ENCODE measurements at places on chromosomes 16 and 17. TPM values are rescaled to one million over a fixed set of nuclear protein-coding genes. Genes with fewer than 3 reads are reported as not detected.

GRCh38 chr17:77461277-77462057 lies 320.7 kb downstream of the SEC14L1 start:
- DNase-seq, result no peak
- H3K27ac ChIP-seq, result no peak overlapping the region
- peaks cover 41% of the 10 kb centered on the region for H3K4me1 ChIP-seq
- peaks cover 6% of the 10 kb centered on the region for H3K27me3 ChIP-seq

DNA sequence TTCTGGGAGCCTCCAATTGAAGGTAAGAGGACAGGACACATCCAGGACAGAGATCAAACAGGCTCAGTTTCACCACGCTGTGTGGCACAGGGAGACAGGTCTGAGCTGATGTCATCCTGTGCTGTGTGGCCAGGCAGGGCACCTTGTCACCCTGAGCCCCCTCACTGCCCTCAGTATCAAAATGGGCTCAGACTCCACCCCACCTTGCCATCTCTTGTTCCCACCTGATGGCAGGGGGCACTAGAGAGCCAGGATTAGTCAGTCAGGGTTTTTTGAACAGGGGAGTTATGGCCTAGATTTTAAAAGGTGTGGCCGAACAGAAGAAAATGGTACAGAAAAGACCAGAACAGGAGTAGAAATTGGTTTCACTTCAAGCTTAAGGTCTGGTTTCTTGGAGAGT lies 2.6 kb downstream of the KAT2A start:
- peaks cover 5% of the 10 kb centered on the region for H3K27me3 ChIP-seq
- peaks cover 29% of the 10 kb centered on the region for H3K4me1 ChIP-seq
- no peak overlapping the region for H3K27ac ChIP-seq
- no peak overlapping the region for H3K4me3 ChIP-seq
- peaks cover 13% of the 10 kb centered on the region for H3K36me3 ChIP-seq
- DNase-seq, result no peak

GRCh38 chr16:57357330-57358085 lies 1.1 kb upstream of the CCL22 start:
- H3K4me1 ChIP-seq, result no peaks in the 10 kb centered on the region
- H3K27ac ChIP-seq, result no peak overlapping the region
- H3K4me3 ChIP-seq, result no peak overlapping the region

DNA sequence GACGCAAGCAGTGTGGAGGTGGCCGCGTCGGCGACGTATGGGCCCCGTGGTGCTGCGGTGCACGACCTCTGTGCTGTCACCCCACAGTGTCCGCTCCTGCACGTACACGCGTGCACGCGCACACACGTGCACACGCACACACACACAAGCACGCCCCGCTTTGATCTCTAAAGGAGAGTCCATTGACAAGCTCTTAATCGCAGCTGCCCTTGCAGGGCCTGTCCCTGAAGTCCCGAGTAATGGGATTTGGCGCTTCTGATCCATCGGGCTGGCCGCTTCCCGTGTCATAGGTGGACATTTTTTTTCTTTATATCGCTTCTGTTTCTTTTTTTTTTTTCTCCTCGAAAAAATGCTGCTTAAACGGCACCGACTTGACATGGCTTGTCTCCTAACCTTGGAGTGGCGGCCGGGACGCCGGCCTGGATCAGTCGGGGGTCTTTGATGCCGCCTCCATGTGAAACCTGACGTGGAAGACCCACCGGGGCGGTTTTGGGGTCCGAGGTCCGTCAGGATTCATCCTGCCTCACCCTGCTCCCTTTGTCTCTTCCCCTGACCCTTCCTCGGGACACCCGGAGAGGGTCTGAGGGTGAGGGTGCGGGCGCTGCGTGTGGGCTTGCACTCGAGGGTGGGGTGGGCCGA lies 8.3 kb upstream of the AXIN1 start:
- H3K27me3 ChIP-seq, result peaks cover 2% of the 10 kb centered on the region
- no peaks in the 10 kb centered on the region for H3K4me1 ChIP-seq
- DNase-seq, result no peak
- no peak overlapping the region for H3K27ac ChIP-seq

HS3ST3B1 gene
- total RNA-seq, result 18.5 TPM

- DNase-seq, result peak; percentile 90
- peak overlapping the region; percentile 23 for H3K4me3 ChIP-seq
- peak overlapping the region; percentile 91 for H3K27ac ChIP-seq
- H3K36me3 ChIP-seq, result no peaks in the 10 kb centered on the region
- H3K4me1 ChIP-seq, result peaks cover 63% of the 10 kb centered on the region
Measured at GRCh38 chr17:34248511-34249024, 6.5 kb upstream of the CCL2 start.

HOXB1 gene
- not detected for total RNA-seq

DNA sequence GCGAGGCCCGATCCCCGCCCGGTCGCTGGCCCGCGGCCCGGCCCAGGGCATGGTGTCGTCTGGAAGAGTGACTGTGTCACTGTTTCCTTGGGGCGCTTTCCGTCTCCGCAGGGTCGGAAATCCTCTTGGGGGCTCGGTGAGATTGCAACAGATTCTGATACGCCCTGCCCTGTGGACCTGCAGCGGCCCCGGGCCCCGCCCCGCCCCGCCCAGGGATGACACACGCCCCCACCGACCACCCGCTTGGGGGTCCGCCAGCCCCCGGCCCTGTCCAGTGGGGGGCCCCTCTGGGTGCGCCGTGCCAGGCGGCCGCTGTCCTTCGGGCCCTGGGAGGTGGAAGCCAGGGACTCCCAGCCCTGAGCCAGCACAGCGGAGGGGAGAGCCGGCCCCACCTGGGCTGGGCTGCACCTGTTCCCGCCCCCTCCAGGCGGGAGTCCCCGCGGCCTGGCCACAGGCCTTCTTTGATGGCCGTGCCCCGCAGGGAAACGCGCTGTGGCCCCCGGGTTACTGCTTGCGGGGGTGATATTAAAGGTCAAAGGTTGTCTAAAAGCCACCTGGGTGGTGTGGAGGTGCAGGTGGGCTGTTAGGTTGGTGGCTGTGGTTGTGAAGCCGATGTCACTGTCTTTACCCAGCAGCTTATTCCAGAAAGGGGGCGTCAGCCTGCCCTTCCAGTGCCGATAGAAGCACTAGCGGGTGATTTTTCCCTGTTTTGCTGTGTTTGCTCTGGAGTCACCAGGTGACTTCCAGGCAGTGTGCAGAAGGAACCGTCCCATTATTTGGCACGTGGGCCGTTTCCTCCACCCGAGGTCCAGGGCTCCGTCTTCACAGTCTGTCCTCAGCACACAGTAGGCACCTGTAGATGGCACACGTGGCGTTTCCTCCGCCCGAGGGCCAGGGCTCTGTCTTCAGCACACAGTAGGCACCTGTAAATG lies 752 bp downstream of the TBC1D24 start:
- H3K36me3 ChIP-seq, result no peaks in the 10 kb centered on the region
- DNase-seq, result no peak
- H3K27me3 ChIP-seq, result no peaks in the 10 kb centered on the region

VWA3A gene
- not detected for total RNA-seq

DNA sequence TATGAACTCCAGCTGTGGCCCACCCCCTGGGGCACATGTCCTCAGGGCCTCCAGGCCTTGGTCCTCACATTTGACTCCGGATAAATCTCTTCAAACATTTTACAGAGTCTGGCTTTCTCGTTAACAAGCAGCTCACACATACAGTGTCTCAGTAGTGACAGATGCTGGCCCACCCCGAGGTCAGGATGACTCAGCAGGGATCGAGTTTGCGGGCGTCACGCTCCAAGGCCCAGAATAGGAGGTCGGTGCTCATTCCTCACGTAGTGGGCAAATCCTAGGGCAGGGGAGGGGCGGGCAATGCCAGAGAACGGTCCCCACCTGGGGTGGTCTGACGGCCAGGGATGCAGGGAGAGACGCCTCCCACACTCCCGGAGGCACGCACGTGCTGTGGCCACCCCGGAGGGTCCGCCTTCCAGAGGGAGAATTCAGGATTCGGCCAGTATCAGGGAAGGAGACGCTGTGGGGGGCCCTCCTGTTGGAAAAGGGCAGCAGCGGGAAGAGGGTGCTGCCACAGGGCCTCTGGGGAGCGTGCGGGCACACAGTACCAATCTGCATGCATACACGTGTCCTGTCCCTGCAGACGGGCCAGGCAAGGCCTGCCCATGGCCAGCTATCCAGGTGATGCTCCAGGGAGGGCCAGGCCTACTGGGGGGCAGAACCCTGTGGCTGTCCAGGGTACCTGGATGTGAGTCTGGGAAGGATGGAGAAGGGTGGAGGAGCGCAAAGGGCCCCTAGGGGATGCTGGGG lies 8.6 kb downstream of the SLC7A5 start:
- H3K36me3 ChIP-seq, result peaks cover 4% of the 10 kb centered on the region
- peak overlapping the region; percentile 89 for H3K27ac ChIP-seq
- peak overlapping the region; percentile 74 for H3K4me3 ChIP-seq
- peak; percentile 69 for DNase-seq
- no peaks in the 10 kb centered on the region for H3K27me3 ChIP-seq
- H3K4me1 ChIP-seq, result peaks cover 36% of the 10 kb centered on the region

DNA sequence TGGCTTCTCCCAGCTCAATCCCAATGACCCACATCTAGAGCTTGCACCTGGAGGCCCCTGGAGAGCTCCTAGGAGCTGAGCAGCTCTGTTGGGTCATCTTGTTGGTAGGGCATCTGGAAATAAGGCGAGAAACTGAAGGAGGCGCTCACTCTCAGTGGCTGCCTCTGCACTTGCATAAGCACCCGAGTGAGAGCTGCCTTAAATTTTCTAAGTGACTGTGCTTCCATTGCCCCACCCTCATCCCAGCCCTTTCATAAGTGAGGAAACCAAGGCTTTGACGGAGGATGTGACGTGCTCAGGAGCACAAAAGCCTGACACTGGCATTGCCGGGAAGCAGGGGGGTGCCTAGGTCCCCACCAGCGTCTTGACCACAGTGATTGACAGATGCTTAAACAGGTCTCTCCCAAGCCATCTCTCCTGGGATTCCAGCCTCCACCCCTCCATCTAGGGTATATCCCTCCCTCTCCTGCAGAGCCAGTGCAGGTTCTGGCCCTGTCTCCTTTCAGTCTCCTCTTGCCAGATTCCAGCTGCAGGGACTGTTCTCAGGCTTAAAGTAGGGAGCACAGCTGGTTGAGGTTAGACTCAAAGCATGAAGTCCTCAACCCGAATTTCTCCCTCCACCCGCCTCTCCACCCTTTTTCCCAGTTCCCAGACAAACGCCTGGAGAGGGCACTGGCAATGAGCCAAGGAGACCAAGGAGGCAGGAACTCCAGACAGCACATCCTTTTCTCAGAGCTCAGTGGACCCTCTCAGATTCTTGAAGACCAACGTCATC lies 113.7 kb downstream of the IRX5 start:
- peaks cover 7% of the 10 kb centered on the region for H3K27me3 ChIP-seq
- no peak overlapping the region for H3K27ac ChIP-seq
- no peak for DNase-seq
- H3K4me3 ChIP-seq, result no peak overlapping the region
- H3K36me3 ChIP-seq, result no peaks in the 10 kb centered on the region

DNA sequence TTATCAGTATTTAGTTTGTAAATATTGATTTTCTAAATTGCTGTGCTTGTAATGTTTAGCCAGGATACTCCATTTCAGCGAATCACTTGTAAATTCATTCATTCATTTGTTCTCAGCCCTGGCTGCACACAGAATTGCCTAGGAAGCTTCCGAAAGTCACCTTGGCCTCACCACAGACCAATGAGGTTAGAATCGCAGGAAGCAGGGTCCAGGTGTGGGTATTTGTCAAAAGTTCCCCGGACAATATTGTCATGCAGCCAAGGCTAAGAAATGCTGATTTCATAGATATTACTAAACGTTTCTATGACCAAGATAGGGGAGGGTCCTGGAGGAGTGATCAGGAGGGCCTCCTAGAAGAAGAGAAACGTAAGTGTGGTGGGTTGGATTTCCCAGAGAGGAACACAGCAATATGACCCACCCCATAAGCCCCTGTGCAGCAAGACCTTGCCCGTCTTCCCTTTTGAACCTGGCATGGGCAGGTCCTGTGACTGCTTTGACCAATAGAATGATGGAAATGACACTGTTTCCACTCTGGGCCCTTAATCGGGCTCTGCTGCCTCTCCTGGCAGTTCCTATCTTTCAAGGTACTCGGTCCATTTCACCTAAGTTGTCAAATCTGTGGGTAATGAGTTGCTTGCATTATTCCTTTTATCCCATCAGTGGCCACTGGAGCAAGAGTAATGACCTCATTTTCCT lies 238.7 kb downstream of the FOXL1 start:
- peaks cover 49% of the 10 kb centered on the region for H3K27me3 ChIP-seq
- H3K4me3 ChIP-seq, result no peak overlapping the region
- H3K36me3 ChIP-seq, result no peaks in the 10 kb centered on the region
- no peak overlapping the region for H3K27ac ChIP-seq

- no peak overlapping the region for H3K4me3 ChIP-seq
- H3K4me1 ChIP-seq, result peaks cover 10% of the 10 kb centered on the region
- no peaks in the 10 kb centered on the region for H3K36me3 ChIP-seq
- peaks cover 2% of the 10 kb centered on the region for H3K27me3 ChIP-seq
Measured at GRCh38 chr17:70181376-70181775, 12.0 kb downstream of the KCNJ2 start.

MEFV gene
- not detected for total RNA-seq

- peaks cover 48% of the 10 kb centered on the region for H3K4me1 ChIP-seq
- H3K27me3 ChIP-seq, result peaks cover 2% of the 10 kb centered on the region
- peak overlapping the region; percentile 97 for H3K27ac ChIP-seq
- H3K4me3 ChIP-seq, result peak overlapping the region; percentile 80
Measured at GRCh38 chr17:72976971-72977770, 115.3 kb downstream of the SLC39A11 start.

- no peak for DNase-seq
- H3K36me3 ChIP-seq, result no peaks in the 10 kb centered on the region
- H3K4me3 ChIP-seq, result no peak overlapping the region
- no peak overlapping the region for H3K27ac ChIP-seq
- peaks cover 5% of the 10 kb centered on the region for H3K27me3 ChIP-seq
Measured at GRCh38 chr16:56874800-56875199, 9.8 kb downstream of the SLC12A3 start.
